Suppressor macrophage (primary cell): ENCODE measurements at places on chromosomes 7 and 10.

DNA sequence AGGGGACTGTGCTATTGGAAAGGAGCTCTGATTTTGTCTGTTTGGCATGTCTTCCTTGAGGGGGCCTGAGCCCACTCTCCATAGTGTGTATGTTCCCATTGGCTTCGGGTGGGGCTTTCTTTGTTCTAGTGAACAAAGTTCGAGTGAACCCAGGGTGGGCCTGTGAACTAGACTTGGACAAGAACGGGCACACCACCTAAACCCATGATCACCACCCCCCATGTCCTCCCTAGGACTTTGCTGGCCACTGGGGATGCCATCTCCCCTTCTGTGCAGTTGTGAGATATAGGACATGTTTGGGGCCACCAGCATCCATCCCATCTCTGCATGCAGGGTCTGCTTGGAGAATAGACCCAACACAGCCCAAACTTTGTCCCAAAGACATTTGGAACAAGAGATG is 195.5 kb upstream of the LYZL2 start:
- DNase-seq: no peak

DNA sequence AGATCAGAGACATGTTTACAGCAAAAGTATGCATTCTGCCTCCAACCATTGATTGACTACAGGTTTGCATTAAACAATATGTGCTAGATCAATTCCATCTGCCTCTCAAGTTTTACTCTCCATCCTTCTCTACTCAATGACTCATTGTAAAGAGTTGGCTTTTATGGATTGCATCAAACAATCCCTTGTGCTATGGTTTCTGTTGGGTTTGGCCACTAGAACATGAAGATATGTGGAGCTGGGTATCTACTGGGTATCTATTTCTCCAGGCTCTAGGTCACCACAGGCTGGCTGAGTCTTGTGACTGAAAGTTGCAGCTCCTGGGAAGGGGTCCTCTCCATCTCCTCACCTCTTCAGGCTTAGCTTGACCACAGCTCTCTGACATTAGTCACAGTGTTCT is 204.7 kb downstream of the DGKI start:
- no peak for DNase-seq

DNA sequence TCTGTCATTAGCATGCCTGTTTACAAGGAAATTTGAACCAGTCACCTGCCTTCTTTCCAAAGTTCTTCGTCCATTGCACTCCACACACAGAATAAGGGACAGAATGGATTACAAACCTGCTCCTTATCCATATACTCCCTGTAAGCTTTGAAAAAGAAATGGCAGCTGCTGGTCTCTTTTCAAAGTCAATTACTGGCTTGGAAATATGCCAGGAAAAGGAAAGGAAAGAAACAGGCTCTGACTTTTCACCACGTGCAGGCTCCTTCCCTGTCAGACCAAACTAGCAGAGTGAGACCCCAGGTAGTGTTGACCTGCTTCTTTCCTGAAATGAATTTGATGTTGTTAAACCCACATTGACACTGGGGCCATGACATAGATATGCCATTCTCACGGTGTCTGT is 84.5 kb downstream of the LHFPL3 start:
- no peak for DNase-seq

DNA sequence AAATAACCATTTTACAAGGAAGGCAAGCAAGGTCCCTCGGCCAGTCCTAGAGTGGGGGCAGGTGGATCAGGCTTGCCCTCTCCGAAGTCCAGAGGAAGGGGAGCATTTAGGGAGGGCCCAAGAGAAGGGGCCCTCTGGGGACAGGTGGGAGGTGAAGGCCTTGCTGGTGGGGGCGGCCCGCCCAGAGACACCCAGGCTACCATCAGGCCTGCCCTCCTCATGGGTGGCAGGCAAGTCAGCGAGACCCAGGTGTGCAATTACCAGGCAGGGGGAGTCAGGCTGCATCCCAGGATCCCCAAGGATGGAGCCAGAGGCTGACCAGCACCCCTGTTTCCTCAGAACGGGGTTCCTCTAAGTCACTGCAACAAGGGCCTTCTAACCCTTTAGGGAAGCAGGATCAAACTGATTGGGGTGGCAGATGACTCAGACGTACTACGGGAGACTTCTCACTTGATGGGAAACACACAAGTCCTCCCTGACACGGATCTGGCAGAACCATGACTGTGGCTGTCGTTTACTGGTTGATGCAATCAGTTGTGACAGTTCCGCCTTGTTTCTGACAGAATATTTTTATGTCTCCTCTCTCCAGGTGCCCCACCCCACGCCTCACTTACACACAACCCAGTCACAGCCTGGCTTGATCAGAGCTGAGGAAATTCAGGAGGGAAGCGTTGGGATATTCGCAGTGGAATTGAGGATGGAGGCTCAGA is 8.2 kb downstream of the LOXL4 start:
- peak; percentile 82 for DNase-seq
